ENCODE measurements at places on chromosomes 3 and 15.

DNA sequence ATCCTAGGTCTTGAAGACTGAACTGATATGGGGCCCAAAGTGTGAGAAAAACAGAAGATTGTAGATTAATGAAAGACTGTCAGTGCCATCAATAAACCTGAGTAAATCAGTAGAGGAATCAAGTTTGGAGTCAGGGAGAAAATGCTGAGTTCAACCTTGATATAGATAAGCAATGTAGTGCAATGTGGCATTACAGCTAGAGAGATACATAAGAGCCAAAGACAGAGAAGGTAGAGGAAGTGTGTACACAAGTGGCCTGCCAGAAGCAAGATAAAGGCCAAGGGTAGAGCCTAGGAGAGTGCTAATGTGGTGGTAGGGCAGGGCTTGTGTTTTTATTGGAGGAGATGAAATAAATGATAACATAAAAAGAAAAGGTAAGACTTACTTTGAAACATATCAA is 26.0 kb upstream of the EID1 start:
- no peak for DNase-seq

GRCh38 chr3:197002701-197003454 is 26.7 kb downstream of the MELTF start:
- DNase-seq = peak; percentile 95

DNA sequence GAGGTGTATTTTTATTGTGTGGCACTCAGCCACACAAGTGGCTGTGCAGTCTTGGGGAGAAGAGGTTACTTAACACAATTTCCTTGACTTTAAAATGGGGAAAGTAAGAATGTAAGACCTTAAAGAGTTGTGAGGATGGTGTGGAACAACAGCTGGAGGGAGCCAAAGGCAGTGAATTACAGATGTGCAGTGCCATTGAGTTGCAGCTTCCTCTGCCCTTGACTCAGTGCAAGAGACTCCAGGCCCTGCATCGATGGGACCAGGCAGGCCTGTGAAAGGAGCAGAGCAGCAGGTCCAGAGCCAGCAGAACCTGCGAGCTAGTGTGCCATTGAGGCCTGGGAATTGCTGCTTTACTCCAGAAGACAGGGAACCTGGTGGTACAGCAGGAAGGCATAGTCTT is 27.2 kb downstream of the EEFSEC start:
- DNase-seq = no peak

DNA sequence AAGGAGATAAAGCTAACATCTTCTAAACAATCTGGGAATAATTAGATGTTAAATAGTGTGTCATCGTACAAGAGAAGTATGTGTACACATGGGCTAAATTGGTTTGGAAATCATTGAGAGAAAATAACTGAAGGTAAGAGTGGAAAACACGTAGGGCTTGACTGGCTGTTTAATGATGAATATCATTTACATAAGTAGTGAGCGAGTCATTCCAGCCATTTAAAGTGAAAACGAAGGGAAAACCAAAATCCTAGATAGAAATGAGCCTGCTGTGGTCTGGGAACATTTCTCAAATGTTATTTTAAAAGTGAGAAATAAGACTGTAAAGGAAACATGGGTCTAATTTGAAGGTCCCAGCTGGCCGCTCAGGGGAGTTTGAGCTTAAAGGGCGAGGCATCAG is 41.9 kb upstream of the KCNMB2 start:
- no peak for DNase-seq
